NCI-H345 (cell line): ENCODE measurements at places on chromosomes 12 and 14.
A peak's percentile ranks its signal among the peaks of the same experiment; 100 is the strongest.

GRCh38 chr14:34160619-34161018 lies 209.7 kb upstream of the EGLN3 start:
- no peak for DNase-seq

DNA sequence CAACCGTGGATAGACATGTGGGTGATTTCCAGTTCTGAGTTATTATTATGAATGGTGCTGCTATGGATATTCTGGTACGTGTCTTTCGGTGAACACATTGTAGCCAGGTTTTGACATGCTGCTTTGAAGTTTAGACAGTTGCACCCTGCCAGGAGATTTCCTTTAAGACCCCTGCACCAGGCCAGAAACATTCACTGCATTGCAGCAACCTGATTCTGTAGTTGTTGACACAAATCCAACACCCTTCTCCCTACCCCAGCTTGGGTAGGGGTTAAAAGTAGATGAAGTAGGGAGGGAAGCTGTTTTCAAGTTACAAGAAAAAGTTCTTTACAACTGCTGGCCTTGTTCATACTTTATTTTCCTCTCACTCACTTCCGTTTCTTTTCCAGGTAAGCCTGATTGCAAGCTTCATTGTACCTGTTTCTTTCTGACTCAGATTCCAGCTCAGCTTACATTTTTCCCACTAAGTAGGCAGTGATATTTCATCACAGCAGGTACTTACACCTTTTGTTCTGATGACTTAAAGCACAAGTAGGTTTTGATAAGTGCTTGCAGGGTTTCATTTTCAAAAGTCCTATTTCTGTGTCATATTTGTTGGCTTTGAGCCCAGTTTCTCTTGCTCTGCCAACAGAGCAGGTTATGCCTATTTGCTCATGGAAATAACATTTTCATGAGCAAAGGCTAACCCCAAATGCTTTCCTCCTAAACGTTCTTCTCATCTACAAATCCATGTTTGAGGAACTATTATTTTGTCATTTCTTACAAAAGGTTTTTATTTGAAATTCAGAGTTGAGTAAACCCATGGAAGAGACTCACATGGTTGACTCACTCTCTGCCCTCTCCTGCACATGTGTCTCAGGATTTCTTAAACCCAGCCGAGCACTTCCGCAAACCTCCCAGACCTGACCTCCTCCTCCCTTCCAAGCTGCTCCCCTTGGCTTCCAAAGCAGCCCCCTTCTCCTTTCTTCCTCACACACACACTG lies 12.1 kb upstream of the LTA4H start:
- DNase-seq: peak; percentile 55

- no peak for DNase-seq
These were observed 2.7 kb upstream of the RABGGTA start for GRCh38 chr14:24274101-24274543.

DNA sequence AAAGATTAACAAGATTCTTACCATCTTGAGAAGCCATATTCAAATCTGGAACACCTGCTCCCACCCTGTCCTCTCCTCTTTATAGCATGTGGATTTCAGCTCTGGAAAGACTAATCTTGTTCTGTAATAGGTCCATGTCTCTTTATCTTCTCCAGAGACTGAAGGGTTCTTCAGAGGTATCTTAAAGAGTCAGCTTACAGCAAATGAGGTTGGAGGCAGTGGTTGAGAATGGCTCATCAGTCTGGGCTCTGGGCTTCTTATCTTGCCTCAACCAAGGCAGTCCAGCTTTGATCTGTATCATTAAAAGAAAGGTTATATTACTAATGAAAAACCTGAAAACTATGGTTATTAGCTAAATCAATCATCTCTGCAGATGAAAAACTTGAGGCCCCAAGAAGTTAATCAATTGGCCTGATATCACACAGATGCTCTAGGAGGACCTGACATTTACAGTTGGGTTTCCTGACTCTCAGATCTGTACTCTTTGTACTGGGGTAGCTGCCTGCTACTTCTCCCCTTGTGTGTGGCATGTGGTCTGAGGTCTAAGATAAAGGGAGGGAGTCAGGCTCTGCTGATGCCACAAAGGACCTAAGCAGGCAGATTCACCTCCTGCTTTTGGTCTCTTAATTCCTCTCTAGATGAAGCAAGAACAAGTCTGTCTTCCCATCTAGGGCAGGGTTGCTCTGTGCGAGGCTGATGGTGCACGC lies 1.7 kb upstream of the AKAP6 start:
- DNase-seq: no peak

DNA sequence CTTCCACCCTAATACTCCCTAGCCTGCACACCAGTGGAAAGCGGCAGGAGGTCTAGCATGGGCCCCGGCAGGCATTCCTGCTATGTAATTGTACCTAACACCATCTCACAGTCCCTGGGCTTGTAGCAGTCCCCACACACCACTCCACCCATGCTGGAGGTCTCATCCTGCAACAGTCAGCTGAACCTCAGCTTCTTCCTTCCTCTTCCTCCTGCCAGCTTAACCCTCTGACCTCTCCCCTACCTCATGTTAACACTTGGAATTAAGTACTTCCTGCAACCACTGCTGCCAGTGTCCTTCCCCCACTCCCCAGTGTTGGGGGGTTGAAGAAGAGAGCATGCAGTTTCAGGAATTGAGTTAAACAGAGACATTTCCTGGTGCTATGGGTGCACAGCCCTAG lies 7.6 kb downstream of the ADCY4 start:
- no peak for DNase-seq
